ENCODE measurements at places on chromosomes 2 and 18.

GRCh38 chr2:179528576-179529069 is 264.0 kb upstream of the SESTD1 start:
- DNase-seq: no peak

- no peak for DNase-seq
Observed at GRCh38 chr2:85277416-85278158, 50.2 kb downstream of the TGOLN2 start.

DNA sequence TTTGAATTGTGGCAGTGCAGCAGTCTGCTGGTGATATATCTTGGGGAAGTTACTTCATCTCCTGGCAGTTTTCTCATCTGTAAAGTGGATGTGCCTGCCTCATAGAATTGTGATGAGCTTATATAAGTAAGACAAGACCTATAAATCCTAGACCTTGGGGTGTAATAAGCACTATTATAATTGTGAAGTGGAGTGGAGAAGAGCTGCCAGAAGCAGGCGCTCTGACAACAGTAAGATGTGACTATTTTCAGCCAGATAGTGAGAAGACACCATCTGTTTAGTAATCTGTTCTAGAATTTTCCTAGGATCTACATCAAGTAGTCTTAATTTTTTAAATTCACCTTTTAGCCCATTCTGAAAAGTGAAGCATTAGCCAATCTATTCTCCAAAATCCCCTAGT is 85.6 kb upstream of the TSPYL6 start:
- no peak for DNase-seq

DNA sequence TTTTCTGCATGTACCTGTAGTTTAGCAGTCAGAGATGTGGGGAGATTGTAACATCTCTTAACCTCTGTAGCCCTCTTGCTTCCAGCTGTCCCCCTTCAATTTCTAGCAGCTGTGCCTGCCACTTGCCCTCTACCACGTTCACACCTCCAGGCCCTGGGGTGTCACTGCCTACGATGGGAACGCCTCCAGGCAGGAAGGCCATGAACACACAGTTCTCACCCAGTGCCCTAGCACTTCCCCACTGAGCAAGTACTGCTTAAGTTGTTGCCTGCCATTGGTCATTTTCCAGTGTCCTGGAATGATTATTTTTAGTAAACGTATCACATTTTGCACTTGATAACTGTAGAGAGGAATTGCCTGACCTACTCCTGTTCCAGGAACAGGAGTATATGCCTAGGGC is 77.1 kb upstream of the B3GNT7 start:
- no peak for DNase-seq

- peak; percentile 29 for DNase-seq
Observed at GRCh38 chr2:177717831-177718618, 325.5 kb downstream of the AGPS start.

- no peak for DNase-seq
Observed at GRCh38 chr18:35174745-35175144, 66.1 kb upstream of the ZNF397 start.

GRCh38 chr2:85648619-85649018 is 19.4 kb downstream of the SFTPB start:
- DNase-seq: no peak

GRCh38 chr2:206031162-206031784 is 54.7 kb downstream of the INO80D start:
- no peak for DNase-seq

Data from AML-193 (cell line).